Sigmoid colon (tissue), 7 donors: ENCODE measurements at places on chromosomes 4 and X. TPM values are rescaled to one million over a fixed set of nuclear protein-coding genes. Genes with fewer than 3 reads are reported as not detected.
A peak's percentile ranks its signal among the peaks of the same experiment; 100 is the strongest.

GRCh38 chr4:20456407-20456806 is 204.7 kb downstream of the SLIT2 start:
- peaks cover 3% of the 10 kb centered on the region for H3K4me1 ChIP-seq
- H3K27ac ChIP-seq: no peak overlapping the region
- no peaks in the 10 kb centered on the region for H3K27me3 ChIP-seq
- no peaks in the 10 kb centered on the region for H3K36me3 ChIP-seq
- DNase-seq: no peak

GRCh38 chrX:21487832-21488231 is 113.6 kb downstream of the CNKSR2 start:
- H3K27ac ChIP-seq: no peak overlapping the region
- no peaks in the 10 kb centered on the region for H3K27me3 ChIP-seq
- no peak overlapping the region for H3K4me3 ChIP-seq
- no peaks in the 10 kb centered on the region for H3K4me1 ChIP-seq
- no peak for DNase-seq

GRCh38 chrX:15430584-15430983 is 46.4 kb upstream of the VEGFD start:
- DNase-seq: no peak
- no peak overlapping the region for H3K27ac ChIP-seq
- no peaks in the 10 kb centered on the region for H3K4me1 ChIP-seq
- H3K36me3 ChIP-seq: no peaks in the 10 kb centered on the region
- no peaks in the 10 kb centered on the region for H3K27me3 ChIP-seq

- no peak for DNase-seq
- H3K27me3 ChIP-seq: no peaks in the 10 kb centered on the region
- H3K36me3 ChIP-seq: no peaks in the 10 kb centered on the region
Measured at GRCh38 chr4:76639288-76639687, 204.3 kb downstream of the SHROOM3 start.

- H3K4me1 ChIP-seq: no peaks in the 10 kb centered on the region
- no peak overlapping the region for H3K4me3 ChIP-seq
- H3K36me3 ChIP-seq: no peaks in the 10 kb centered on the region
- H3K27ac ChIP-seq: no peak overlapping the region
Measured at GRCh38 chr4:17142232-17142711, 243.8 kb upstream of the LDB2 start.

- peak overlapping the region; percentile 23 for H3K4me3 ChIP-seq
- no peaks in the 10 kb centered on the region for H3K4me1 ChIP-seq
- H3K36me3 ChIP-seq: peaks cover 11% of the 10 kb centered on the region
- peak; percentile 72 for DNase-seq
- H3K27me3 ChIP-seq: no peaks in the 10 kb centered on the region
- peak overlapping the region; percentile 97 for H3K27ac ChIP-seq
Measured at GRCh38 chr4:168877511-168878491, 132.3 kb downstream of the CBR4 start.

- DNase-seq: no peak
- no peaks in the 10 kb centered on the region for H3K27me3 ChIP-seq
- H3K36me3 ChIP-seq: no peaks in the 10 kb centered on the region
- H3K4me3 ChIP-seq: no peak overlapping the region
Measured at GRCh38 chrX:14930663-14931062, 57.4 kb downstream of the MOSPD2 start.

GRCh38 chr4:19684084-19684483 is 567.6 kb upstream of the SLIT2 start:
- H3K36me3 ChIP-seq: no peaks in the 10 kb centered on the region
- H3K27me3 ChIP-seq: no peaks in the 10 kb centered on the region
- no peak overlapping the region for H3K4me3 ChIP-seq
- H3K4me1 ChIP-seq: no peaks in the 10 kb centered on the region
- DNase-seq: no peak

DNA sequence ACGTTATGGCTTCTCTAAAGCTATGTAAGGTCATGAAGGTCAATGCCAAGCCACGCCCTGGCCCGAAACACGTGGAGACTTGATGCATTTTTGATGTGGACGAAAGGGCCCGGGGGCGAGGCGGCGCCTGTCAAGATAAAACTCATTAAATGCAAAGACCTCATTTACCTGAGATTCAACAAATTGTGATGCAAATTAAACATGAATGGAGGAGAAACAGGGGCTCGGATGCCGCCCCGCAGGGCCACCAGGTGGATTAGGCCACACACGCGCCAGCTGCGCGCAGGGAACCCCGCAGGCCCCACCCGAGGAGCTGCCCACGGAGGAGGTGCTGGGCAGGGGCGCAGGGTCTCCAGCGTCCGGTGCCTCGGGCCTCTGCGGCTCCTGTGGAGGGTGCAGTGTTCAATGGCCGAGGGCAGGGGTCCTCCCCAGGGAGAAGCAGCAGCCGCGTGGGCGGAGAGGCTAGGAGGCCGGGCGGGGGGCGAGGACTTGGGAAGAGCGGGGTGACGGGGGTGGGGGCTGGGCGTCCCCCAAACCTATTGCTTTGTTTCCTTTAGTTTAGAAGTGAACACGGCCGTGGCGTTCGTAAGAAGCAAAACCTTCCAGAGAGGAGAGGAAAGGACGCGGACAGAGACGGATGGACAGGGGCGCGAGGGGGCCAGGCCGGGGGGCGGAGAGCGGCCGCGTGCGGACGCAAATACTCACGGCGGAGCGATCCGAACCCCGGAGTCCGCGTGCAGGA is 40.4 kb downstream of the CPLX1 start:
- peak overlapping the region; percentile 43 for H3K27ac ChIP-seq
- peak; percentile 63 for DNase-seq
- peaks cover 28% of the 10 kb centered on the region for H3K4me1 ChIP-seq
- peaks cover 30% of the 10 kb centered on the region for H3K27me3 ChIP-seq
- H3K4me3 ChIP-seq: peak overlapping the region; percentile 5
- H3K36me3 ChIP-seq: no peaks in the 10 kb centered on the region

- H3K27me3 ChIP-seq: no peaks in the 10 kb centered on the region
- no peaks in the 10 kb centered on the region for H3K4me1 ChIP-seq
- no peaks in the 10 kb centered on the region for H3K36me3 ChIP-seq
- no peak overlapping the region for H3K27ac ChIP-seq
Measured at GRCh38 chrX:70172221-70172620, 5.1 kb upstream of the DGAT2L6 start.

- no peaks in the 10 kb centered on the region for H3K27me3 ChIP-seq
- no peak overlapping the region for H3K4me3 ChIP-seq
- H3K4me1 ChIP-seq: peaks cover 18% of the 10 kb centered on the region
- H3K27ac ChIP-seq: no peak overlapping the region
Measured at GRCh38 chr4:105710678-105711077, 2.1 kb downstream of the GSTCD start.

DNA sequence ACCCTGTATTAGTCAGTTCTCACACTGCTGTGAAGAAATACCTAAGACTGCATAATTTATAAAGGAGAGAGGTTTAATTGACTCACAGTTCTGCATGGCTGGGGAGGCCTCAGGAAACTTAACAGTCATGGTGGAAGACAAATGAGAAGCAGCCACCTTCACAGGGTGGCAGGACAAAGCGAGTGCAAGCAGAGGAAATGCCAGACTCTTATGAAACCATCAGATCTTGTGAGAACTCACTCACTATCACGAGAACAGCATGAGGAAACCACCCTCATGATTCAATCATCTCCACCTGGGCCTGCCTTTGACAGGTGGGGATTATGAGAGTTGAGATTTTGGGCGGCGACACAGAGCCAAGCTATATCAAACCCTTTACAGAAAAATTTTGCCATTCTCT is 722.4 kb downstream of the RAB28 start:
- no peaks in the 10 kb centered on the region for H3K36me3 ChIP-seq
- no peak overlapping the region for H3K27ac ChIP-seq
- H3K4me3 ChIP-seq: no peak overlapping the region
- no peaks in the 10 kb centered on the region for H3K4me1 ChIP-seq

SPANXD gene
- total RNA-seq: not detected

MAPK10 gene
- 26.2 TPM for total RNA-seq

MTNR1A gene
- not detected for total RNA-seq

PLAC1 gene
- total RNA-seq: 1.4 TPM

AKAP14 gene
- total RNA-seq: not detected

TMEM150C gene
- total RNA-seq: 24.3 TPM

CENPVL2 gene
- total RNA-seq: not detected

HSFX1 gene
- 0.83 TPM for total RNA-seq

KCND1 gene
- 1.4 TPM for total RNA-seq

PPP1R2C gene
- not detected for total RNA-seq

NEXMIF gene
- 7.3 TPM for total RNA-seq
